ENCODE measurements at places on chromosomes 4 and X.

GRCh38 chrX:8760021-8760420 is 28.1 kb upstream of the ANOS1 start:
- DNase-seq, result no peak

GRCh38 chr4:63430105-63430504 is 979.1 kb downstream of the TECRL start:
- DNase-seq, result no peak

DNA sequence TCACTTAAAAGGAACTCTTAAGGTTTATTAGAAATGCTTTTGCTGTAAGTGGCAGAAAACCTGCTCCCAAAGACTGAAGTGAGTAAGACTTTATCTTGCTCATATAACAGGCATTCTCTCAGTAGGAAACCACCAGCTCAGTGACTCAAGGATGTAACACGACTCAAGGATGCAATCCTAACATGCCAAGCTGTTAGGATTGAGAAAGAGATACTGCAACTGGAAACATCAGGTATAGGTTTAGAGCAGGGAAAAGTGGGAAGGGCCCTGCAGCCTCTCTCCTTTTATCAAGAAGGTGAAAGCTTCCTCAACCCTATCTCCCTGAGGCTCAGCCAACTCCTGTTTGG is 11.9 kb upstream of the SLC9A7 start:
- no peak for DNase-seq

GRCh38 chr4:28792917-28793597 is 1927.1 kb upstream of the PCDH7 start:
- no peak for DNase-seq

GRCh38 chr4:69836287-69836686 is 23.7 kb downstream of the SULT1E1 start:
- no peak for DNase-seq

GRCh38 chr4:14883166-14883565 is 119.1 kb upstream of the CPEB2 start:
- no peak for DNase-seq

DNA sequence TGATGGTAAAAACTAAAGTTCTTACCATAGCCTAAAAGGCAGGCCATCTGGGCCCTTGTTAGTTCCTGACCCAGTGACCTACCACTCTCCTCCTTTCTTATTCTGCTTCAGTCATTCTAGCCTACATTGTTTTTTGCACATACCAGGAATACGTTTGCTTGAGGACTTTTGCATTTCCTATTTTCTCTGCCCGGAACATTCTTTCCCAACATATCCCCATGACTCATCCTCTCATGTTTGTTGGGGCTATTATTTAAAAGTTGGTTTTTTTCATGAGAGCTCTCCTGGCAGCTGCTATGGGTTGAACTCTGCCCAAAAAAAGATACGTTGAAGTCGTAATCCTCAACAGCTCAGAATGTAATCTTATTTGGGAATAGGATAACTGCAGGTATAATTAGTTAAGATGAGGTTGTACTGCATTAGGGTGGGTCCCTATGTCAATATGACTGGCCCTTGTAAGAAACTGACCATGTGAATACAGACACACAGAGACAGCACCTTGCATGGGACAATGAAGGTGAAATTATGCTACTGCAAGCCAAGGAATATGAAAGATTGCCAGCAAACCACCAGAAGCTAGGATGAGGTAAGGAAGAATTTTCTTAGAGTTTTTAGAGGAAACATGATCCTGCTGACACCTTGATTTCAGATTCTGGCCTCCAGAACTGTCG is 138.3 kb upstream of the PDHA2 start:
- DNase-seq, result no peak

GRCh38 chr4:8392591-8393190 is 47.8 kb downstream of the ACOX3 start:
- DNase-seq, result no peak

DNA sequence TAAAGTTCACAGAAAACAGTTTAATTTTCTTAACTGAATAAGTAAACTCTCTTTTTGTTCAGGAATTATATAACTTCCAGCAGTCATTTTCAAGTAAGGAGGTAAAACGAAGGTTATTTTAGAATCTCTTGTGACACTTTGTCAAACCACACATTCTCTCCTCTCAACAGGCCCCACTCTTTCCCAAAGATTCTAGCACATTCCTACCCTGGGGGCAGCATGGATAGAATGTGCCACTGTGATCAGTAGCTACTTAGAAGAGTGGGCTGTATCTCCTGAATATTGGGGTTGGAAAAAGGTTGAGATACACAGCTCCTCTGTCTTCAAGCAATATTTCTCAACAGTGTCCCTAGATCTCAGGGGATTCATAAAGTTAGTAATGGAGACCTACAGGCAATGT is 157.6 kb downstream of the EMCN start:
- DNase-seq, result no peak

DNA sequence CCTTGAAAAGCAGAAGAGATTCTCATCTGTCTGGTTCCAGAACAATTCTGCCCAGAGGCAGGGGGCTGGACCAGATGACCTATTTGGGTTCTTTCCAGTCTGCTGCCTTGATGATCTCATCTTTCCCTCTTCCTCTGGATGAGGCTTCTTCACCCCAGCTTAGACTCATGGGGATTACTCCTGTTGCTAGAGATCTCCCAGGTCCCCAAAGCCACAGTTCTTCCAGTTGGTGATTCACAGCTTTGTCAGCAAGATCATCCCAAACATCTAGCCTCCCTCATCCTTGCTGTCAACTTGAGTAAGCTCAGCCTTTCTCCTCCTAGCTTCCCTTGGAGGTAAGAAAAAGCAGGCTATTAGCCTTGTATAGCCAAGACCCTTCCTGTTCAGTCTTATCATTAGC is 64.2 kb upstream of the PJA1 start:
- DNase-seq, result no peak

DNA sequence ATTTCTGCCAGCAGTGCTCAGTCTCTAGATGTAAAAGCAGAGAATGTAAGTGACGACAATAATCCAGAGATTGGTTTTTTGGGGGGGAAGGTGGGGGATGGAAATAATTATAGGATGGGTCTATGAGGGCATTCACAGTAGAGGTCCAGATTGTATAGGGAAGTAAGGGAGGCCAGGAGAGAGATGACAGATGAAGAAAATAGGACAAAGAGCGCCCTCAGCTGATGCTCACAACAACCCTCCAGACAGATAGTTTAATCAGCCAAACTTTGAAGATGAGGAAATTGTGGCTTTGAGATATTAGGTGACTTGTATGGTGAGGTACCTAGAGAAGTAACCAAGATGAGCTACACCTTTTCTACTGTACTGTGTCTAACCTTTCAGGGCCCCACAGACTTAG is 137.9 kb downstream of the MAGEB17 start:
- DNase-seq, result no peak

GRCh38 chr4:183450108-183450507 is 5.7 kb downstream of the CDKN2AIP start:
- no peak for DNase-seq

DNA sequence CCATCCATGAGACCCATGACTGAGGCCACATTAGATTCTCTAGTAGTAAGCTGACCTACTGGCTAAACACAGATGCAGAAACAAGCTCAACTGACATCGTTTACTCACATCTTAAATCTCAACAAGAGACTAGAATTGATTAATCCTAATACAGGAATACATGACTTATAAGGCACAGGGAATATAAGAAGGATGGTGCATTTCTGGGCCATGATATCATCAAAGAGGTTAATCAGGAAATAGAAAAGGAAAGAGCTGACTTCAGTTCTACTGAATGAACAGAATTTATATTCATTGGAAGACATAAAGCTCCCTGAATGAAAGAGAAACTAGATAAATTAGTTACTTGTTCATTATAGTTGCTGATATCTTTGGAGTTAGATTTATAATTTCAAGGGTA is 1406.5 kb downstream of the STIM2 start:
- DNase-seq, result no peak

DNA sequence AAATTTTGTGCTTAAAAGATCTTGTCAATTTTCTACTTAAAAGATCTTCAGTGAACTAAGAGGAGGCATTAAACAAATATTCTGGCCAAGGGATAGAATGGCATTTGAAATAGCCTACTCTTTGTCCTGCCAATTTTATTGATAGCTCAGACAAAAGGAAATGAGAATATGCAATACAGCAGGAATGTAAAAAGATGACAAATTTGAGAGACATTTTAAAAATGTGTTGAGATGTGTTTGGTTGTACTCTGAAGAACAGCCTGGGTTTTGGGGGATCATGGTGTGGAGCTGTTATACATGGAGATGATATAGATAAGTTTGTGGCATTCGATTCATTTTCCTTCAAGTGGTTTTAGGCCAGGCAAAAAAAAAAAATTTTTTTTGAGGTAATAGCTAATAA is 11.6 kb upstream of the MAD2L1 start:
- no peak for DNase-seq

DNA sequence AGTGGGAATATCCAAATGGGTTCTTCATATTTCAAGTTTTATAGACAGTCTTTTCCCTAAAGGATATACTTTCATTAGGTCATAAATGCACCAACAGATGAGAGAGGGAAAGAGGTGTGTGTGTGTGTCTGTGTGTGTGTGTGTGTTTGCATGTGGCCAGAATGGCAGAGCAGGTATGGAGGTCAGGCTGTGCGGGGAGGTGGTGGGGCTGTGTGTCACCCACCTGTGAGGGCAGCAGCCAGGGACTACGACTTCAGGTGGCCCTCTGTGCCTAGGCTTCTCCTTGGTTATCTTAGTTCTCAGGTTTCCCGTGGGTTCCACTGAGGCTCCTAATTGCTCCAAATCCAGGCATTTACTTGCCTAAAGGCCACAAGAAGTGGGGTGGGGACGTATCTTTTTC is 14.6 kb downstream of the HAND2 start:
- DNase-seq, result no peak

- DNase-seq, result no peak
These were observed 91.6 kb downstream of the TLL1 start for GRCh38 chr4:165964591-165964990.

DNA sequence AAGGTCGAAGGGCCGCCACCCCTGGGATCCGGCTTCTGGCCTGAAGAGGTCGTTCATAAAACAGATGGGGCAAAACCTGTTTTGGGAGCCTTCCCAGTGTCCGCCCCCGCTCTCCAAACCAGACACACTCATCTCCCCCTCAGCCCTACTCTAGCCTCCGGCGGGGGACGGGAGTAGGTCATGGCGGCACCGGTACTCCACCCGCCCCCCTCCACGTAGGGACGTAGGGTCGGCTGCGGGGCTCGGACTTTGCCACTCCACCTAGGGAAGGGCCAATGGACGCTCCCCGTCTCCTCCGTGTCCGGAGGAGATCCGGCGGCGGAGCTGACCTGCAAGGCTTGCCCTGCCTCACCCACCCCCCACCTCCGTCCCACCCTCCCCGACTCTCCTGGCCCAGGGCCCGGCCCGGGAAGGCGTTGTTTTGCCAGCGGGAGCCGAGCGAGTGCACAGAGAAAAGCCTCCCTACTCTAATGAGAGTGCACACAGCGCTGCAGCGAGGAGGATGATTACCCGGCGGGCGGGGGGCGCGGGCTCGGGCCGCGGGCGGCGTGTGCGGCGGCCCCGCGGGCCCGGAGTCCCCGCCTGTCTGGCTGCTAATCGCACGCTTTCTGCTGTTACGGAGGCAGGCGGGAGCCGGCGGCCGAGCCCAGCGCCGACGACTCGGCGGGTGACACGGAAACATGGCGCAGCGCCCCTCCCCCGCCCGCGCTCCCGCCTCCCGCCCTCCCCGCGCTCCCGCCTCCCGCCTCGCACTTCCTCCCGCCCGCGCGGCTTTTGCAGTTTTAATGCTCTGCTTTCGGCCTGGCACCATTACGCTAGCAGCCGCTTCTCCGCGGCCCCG is 8.3 kb upstream of the BCOR start:
- no peak for DNase-seq

GRCh38 chrX:40201329-40201885 is 103.6 kb upstream of the BCOR start:
- DNase-seq, result peak; percentile 26

GRCh38 chr4:43332052-43332425 is 439.5 kb downstream of the GRXCR1 start:
- DNase-seq, result no peak

- DNase-seq, result no peak
These were observed 27.0 kb upstream of the MCF2 start for GRCh38 chrX:139734996-139735395.

- DNase-seq, result no peak
These were observed 941.2 kb upstream of the TENM3 start for GRCh38 chr4:181301735-181302710.

DNA sequence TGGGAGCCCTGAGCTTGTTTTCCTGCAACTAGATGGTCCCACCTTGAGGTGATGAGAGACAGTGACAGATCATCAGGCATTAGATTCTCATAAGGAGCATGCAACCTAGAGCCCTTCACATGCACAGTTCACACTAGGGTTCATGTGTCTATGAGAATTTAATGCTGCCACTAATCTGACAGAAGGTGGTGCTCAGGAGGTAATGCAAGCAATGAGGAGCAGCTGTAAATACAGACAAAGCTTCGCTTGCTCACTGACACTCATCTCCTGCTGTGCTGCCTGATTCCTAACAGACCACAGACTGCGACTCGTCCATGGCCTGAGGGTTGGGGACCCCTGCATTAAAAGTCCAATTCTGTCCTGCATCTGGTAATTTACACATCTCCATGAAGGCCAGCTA is 141.6 kb downstream of the KCNIP4 start:
- no peak for DNase-seq

GRCh38 chr4:83582289-83582785 is 46.4 kb downstream of the GPAT3 start:
- DNase-seq, result no peak

- DNase-seq, result no peak
These were observed 15.5 kb upstream of the HSD17B10 start for GRCh38 chrX:53449632-53450031.

DNA sequence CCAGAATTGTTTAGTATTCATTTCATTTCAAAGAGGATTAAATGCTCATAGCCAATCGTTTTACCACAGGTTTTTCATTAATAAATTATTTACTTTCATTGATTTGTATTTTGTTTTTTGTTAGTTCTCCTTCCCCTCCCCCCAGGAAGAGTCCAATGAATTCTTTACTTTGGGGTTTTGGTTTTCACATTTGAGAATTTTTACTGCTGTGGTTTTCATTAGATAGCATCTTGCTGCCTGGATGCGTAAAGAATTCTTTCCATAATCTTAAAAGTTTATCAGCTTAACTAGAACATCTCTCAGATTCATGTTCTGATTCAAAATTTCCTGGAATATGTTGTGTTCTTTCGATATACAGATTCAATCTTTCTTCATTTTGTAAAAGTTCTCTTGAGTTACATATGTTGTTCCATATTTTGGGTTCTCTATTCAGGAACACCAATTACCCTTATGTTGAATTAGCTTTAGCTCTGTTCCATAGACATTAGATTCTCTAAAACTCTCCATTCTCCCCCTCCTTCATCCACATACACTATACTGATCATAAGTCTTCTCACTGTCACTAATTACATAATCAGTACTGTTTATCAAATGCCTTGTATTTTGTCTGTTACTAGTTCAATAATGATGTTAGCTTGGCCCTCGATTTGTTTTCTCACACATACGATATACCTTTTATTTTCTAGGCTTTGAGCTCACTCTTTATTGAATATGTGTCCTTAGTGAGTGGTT is 184.4 kb downstream of the CAMK2D start:
- DNase-seq, result no peak

- no peak for DNase-seq
These were observed 156.4 kb upstream of the CXCL13 start for GRCh38 chr4:77449171-77449570.
